T47D (cell line): ENCODE measurements at places on chromosomes 12 and 14.

GRCh38 chr14:35965400-35965799, 139.3 kb downstream of the BRMS1L start:
- no peak for DNase-seq

DNA sequence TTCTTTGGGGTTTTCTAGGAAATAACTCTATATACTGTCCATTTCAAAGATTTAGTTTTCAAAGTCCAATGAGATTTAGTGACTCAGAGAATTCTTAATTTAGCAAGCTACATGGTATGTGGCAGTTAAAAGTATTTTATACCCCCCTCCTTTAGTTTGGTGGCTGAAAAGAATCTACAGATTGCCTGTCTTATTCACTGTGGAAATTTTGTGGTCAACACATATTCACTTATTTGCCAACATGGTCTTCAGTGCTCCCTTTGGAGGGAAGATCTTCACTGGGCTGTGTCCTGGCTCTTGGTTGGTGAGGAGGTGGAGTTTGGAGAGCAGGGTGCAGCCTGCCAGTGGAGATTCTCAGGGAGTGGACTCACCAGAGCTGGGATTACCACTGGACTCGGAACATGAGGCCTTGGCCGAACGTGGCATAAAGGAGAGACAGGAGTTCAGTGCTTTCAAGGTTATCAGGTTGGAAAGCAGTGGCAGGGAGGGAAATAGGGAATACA, 39.8 kb downstream of the SAMD4A start:
- DNase-seq, result no peak

- no peak for DNase-seq
Measured at GRCh38 chr12:38547586-38547985, 231.0 kb downstream of the ALG10B start.

GRCh38 chr12:24705216-24705615, 243.7 kb downstream of the BCAT1 start:
- DNase-seq, result no peak
